ENCODE measurements at places on chromosomes 3 and 15.

GRCh38 chr3:191282251-191283185 is 46.7 kb upstream of the CCDC50 start:
- no peak for DNase-seq

GRCh38 chr15:41675337-41675736 is 15.1 kb downstream of the MGA start:
- no peak for DNase-seq

GRCh38 chr15:26867200-26868007 is 542 bp downstream of the GABRA5 start:
- DNase-seq, result no peak

- no peak for DNase-seq
Observed at GRCh38 chr15:35514759-35515158, 31.2 kb downstream of the DPH6 start.

- peak; percentile 45 for DNase-seq
Observed at GRCh38 chr3:46097691-46098241, 70.5 kb upstream of the XCR1 start.

GRCh38 chr3:171994646-171995428 is 44.5 kb upstream of the FNDC3B start:
- DNase-seq, result no peak

GRCh38 chr3:183460081-183461055 is 31.9 kb upstream of the MCF2L2 start:
- DNase-seq, result no peak

GRCh38 chr3:186502966-186503712 is 41.0 kb downstream of the CRYGS start:
- DNase-seq, result no peak

GRCh38 chr3:54691289-54691771 is 236.5 kb downstream of the LRTM1 start:
- no peak for DNase-seq

DNA sequence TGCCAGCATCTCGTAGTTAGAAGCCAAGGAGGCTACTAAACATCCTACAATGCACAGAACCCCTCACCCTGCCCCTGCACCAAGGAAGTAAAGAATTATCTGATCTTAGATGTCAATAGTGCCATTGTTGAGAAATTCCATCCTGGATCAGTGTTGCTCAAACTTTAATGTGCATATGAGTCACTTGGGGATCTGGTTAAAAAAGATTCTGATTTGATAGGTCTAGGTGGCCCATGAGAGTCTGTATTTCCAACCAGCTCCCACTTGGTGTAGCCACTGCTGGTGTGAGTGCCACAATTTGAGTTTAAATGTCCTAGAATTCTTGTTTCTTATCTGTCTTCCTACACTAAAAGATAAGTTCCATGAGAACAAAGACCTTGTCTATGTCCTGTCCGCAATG is 43.7 kb downstream of the TMEM45A start:
- no peak for DNase-seq

- no peak for DNase-seq
Observed at GRCh38 chr3:151142929-151143328, 57.5 kb downstream of the MED12L start.

DNA sequence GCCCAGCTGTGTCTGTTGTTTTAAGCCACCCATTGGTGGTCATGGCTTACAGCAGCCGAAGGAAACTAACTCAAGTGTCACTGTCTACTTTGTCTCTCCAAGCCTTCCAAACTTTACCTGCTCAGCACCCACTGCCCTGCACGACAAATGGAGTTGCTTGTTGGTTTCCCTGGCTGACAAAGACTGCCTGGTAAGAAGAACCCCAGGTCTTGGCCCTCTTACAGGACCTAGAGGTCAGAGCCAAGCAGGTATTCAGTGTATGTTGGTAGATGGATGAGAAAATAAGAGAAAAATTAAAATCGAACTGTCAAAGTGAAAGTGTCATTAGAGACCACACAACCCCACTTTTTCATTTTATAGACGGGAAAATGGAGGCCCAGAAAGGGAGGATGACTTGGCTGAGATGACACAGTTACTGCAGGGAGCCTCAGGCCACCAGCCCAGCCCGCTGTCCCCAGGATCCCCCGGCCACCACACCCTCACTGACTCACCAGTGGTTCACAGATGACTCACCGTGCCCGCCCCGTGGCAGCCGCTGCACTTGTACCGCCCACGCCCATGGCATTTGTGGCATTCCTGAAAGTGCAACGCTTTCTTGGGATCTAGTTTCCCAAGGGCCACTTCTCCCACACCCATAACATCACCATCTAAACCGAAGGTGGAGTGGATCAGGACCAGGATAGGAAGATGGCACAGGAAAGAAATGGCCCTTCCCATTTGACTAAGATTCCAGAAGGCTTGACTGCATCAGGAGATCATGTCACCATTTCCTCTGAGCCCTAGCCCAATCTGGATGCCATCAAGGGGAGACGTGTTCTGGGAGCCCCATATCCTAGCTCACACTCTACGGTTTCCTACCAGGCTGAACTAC is 15.2 kb downstream of the SSUH2 start:
- peak; percentile 60 for DNase-seq

DNA sequence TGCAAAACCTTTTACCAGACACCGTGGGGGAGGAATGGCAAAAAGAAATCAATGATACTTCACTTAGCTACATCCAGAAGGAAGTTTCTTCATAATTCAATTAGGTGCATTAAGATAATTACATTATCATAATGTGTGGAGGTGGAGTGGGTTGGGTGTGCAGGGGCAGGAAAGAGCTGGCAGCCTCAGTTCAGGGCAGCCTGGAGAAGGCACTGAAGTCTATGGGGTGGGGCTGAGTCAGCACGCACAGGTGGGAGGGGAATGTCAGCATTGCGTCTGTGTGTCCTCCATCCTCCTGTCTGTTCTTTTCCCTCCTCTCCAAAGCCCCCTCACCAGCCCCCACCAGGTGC is 278.8 kb downstream of the GABRG3 start:
- no peak for DNase-seq

GRCh38 chr3:45538641-45538986 is 55.9 kb upstream of the LIMD1 start:
- DNase-seq, result no peak

DNA sequence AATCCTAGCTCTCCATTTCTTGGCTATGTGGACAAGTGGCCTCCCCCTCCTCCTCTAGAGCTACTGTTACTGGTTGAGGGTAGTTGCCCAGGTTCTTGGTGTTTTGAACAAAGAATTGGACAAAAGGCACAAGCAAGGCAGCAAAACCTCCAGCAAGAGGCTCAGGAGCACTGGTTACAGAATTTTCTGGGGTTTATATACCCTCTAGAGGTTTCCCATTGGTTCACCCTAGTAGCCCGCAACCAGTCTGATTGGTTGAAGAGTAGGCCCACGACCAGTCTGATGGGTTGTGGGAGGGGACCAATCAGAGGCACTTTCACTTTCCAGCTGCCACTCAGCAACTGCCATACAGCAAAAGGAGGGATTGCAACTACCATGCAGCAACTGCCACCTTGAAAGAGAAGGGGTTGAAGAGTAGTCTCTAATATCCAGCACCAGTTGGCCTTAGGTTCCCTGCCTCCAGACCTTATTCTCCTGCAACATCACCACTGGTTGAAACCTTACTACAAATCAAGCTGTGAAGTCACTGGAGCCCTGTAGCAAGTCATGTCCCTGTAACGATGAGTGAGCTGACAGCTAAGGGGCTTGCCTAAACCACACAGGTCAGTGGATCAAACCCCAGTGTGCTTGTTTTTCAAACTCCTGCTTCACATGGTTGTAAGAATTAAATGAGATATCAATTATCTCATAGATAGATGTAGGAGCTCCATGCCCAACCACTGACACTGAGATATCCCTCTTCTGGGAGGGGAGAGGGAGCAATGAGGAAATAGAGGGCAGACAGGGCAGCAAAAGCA is 2.9 kb upstream of the C15orf39 start:
- DNase-seq, result peak; percentile 67

DNA sequence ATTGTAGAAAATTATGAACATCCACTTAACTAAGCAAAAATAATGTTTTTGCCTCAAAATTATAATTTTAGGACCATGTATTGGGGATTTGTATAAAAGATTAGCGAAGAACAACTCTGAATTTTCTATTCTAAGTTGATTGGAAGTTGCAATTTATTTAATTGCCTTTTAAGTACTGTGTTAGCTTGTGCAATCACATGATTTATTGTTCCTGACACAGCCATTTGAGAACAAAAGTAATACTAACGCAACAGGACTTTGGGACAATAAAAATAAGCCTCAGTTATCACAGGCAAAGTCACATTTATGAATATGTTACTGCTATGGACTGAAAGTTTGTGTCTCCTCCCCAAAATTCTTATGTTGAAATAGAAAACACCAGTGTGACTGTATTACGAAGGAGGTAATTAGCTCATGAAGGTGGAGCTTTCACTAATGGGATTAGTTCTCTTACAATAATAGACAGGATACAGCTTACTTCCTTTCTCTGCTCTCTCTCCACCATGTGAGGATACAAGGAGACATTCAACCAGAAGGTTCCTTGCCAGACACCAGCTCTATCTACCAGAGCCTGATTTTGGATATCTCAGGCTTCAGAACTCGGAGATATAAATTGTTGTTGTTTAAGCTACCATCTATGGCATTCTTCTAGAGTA is 745.9 kb downstream of the ZBBX start:
- no peak for DNase-seq

- no peak for DNase-seq
Observed at GRCh38 chr3:81938681-81939080, 177.2 kb upstream of the GBE1 start.

DNA sequence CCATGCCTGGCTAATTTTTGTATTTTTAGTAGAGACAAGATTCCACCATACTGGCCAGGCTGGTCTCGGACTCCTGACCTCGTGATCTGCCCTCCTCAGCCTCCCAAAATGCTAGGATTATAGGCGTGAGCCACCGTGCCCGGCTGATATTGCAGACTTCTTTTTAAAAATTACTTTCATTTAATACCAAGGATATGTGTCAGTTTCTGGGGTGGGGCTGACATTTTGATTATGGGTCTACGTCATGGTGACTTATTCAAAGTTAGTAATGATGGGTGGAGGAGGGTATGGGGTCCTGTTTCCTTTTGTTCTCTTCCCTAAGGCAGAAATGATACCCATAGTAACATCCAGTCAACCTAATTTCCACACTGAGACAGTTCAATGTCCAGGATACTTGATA is 34.7 kb downstream of the GBE1 start:
- DNase-seq, result no peak

- DNase-seq, result no peak
Observed at GRCh38 chr15:74449095-74449494, 11.9 kb downstream of the UBL7 start.

DNA sequence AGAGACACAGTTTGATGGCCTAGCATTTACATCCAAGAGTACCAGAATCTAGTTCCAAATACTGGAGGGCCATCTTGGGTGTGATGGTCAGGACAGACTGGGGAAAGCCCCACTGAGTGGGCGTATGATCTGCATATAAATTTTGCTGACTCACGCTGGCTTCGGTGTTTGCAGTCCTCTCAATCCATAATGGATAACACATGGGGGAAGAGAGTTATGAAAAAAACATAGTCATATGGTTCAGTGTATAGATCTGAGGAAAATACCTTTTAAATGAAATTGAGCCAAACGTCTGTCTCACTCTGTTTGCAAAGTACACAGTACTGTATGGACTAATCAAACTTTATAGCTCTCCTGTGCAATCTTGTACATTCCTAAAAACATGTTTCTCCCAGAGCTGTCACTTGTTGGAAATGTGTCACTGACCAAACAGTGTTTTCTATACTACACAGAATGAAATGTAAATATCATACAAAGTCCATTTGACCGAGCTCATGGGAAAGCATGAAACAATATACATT is 125.3 kb upstream of the THBS1 start:
- DNase-seq, result no peak

GRCh38 chr15:88756921-88757320 is 46.3 kb upstream of the ACAN start:
- no peak for DNase-seq

DNA sequence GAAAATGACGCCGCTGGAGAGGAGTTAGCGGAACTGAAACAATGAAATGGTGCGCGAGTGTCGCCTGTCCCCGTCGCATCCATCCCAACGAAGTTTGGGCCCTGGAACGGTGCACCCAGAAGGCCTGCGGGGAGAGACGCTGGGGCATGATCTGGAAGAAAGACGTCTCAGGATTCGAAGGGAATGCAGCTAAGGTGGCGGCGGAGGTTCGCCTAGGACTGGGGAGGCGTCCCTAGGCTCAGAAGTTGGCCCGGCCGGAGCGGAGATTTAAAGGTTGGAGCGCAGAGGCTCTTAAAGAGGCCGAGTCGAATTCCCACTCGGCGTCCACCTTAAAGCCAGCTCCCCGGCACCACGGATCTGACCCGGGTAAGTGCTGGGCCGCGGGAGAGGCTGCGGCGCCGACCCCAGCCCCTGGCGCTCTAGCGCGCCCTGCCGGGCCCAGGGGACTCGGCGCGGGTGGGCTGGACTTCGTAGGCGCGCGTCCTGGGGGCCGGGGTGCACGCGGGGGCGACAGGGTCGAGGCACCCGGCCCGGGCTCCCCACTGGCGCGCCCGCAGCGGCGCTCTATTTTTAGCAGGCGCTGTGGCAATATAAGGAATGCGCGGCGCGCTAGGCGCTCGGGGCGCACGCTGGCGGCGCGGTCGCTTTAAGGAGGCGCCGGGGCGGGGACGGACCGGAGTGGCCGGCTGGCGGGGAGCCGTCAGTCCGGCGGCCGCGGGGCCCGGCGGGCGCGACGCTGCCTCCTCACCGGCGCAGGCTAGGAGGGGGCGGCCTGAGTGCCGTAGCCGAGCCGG is at the start of gene MRAS:
Gene MRAS (plus strand): TSS at position 620 of the 794 bp plus-strand sequence. CDS start 24,305 bp downstream, outside the sequence.
- no peak for DNase-seq

DNA sequence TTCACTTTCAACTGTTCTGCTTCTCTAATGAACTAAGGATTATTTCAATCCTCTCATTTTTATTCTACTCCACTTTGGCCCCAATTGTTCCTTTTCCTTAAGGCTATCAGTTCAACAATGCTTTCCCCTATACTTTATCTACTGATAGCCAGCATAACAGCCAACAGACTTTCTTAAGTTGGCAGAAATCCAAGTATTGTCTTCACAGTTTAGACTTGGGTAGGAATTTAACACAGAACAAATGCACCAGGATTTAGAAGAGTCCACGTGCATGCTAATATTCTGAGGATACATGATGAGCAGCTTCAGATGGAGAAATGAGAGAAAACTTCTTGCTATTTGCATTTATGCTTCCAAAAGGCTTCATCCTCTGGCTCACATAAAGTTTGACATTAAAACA is 54.8 kb downstream of the FBN1 start:
- DNase-seq, result no peak

DNA sequence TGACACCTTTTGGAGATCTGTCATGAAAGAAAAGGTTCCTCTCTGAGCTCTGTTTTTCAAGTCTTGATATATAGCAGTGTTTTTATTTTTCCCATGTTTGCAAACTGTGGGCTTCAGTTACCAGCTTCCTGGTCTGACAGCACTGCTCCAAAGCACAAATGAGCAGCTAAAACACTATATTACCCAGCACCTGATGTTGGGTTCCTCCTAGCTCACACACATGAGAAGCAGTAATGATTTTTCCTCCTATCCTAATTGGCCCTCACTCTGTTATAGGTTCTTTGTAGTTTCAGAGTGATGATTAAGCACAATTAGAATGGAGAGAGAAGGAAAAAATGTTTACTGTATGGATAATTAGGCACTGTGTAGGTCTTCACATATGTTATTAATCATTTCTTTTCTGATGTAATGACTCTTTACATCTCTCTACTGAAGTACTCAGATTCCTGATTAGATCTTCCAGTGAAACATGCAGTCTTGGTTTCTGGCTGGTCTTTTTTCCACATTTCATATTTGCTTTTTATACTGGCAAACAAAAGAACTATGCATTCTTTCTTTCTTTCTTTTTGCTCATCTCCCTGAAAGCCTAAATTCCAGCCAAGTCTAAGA is 939.7 kb downstream of the NSUN3 start:
- DNase-seq, result no peak
